ENCODE measurements at places on chromosomes 2 and 18.

GRCh38 chr2:234288974-234289455, 207.9 kb downstream of the ARL4C start:
- DNase-seq = peak; percentile 55

DNA sequence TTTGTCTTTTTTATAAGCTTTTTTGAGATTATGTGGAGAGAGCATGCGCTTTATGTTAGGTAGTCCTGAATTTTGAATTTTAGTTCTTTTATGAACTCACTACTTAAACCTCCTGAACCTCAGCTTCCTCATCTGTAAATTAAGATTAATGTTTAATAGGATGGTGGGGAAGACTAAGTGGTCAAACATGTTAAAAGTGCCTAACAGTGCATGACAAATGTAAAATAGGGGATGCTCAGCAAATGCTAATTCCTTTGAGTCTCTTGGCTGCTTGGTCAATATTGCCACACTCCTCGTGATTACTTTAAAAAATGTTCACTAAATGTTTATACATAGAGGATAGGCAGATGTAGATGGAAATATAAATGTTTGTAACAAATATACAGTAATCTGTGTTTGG, 6.8 kb downstream of the BIRC6 start:
- DNase-seq = no peak

DNA sequence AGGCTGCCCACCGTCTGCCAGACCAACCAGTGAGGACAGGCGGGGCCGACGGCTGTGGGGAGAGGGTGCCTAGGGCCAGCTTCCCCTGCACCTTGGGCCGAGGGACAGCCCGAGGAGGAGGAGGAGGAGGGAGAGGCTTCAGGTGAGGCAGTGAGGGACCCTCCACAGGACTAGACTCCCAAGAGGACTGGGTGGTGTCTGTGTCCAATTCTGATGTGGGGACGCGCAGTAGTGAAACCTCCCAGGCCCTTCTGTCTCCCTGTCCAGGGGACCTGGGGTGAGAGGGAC, 19.8 kb upstream of the ASB1 start:
- no peak for DNase-seq

- no peak for DNase-seq
These were observed 125.4 kb downstream of the NEDD4L start for GRCh38 chr18:58169472-58169871.

GRCh38 chr2:143632751-143633374, 503.6 kb downstream of the ARHGAP15 start:
- DNase-seq = no peak

GRCh38 chr2:187686416-187687024, 132.3 kb upstream of the TFPI start:
- no peak for DNase-seq

GRCh38 chr2:126946318-126947102, 47.8 kb downstream of the TEX51 start:
- no peak for DNase-seq

- no peak for DNase-seq
These were observed 54.0 kb upstream of the GPR45 start for GRCh38 chr2:105187531-105187930.

DNA sequence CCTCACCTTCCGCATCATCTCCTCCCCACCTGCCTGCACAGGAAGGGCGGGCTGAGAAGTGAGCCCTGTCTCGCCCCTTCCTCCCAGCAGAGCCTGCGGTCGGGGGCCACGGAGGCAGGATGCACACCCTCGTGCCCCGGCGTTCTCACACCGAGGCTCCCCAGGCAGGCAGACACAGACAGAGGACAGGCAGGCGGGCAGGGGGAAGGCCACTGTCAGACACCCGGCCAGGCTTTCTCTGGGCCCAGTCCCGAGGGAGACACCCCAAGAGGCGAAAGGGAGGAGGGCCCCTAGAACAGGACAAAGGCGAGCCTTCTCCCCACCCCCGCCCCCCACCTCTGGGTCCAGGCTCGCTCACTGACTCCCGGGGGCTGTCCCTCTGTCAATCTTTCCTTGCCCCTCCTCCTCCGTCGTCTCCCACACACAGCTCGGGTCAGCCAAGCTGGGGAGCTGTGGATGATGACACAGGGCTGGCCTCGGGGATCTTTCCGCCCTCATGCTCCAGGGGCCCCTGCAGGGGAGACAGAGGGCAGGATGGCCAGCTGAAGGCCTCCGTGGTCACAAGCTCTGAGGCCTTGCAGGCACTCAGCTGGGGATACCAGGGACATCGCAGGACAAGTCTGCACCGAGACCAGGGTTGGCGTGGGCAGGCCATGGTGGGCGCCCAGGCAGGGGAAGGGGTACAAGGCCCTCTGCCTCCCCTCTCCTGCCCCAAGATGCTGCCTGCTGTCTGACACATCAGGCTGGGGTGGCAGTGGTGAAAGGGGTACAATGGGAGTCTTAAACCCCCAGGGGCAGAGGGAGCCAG, 24.9 kb downstream of the BIN1 start:
- no peak for DNase-seq

- DNase-seq = no peak
These were observed 76.9 kb downstream of the INPP5D start for GRCh38 chr2:233137040-233137439.

DNA sequence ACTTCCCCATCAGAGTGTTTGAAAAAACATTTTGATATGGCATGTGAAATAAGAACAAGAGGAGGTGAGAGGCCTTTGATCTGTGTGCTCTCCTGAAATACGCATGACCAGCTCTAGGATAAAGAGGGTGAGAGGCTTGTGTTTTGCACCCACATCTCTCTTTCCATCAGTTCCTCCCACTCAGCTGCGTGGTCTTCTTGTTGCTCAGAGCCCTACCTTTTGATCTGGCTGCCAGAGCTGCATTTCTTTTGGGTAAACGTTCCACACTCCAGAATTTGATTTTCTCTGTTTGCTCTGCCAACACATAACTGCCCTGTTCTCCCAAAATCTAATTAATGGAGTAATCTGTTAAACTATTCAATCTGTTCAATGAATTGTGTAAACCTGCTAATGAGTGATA, 72.0 kb upstream of the FN1 start:
- DNase-seq = no peak

- no peak for DNase-seq
These were observed 390.9 kb upstream of the CDH19 start for GRCh38 chr18:66994790-66995189.

DNA sequence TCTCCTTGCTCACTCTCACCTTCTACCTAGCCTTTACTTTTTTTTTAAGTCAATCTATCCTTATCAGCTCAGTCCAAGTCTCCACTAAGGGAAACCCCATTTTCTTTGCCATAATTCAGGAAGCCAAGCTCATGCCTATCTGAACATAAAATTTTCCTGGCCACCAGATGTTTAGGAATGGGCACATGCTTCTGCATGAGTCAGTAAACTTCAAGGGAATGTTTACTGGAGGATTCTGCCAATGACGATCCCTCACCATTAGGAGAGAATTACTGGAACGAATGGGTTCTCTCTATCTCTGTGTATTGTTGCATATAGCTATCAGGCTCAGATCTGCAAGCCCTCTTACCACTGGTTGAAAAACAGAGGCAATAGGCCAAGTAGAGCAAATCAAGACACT, 731.7 kb upstream of the ZNF804A start:
- DNase-seq = no peak

DNA sequence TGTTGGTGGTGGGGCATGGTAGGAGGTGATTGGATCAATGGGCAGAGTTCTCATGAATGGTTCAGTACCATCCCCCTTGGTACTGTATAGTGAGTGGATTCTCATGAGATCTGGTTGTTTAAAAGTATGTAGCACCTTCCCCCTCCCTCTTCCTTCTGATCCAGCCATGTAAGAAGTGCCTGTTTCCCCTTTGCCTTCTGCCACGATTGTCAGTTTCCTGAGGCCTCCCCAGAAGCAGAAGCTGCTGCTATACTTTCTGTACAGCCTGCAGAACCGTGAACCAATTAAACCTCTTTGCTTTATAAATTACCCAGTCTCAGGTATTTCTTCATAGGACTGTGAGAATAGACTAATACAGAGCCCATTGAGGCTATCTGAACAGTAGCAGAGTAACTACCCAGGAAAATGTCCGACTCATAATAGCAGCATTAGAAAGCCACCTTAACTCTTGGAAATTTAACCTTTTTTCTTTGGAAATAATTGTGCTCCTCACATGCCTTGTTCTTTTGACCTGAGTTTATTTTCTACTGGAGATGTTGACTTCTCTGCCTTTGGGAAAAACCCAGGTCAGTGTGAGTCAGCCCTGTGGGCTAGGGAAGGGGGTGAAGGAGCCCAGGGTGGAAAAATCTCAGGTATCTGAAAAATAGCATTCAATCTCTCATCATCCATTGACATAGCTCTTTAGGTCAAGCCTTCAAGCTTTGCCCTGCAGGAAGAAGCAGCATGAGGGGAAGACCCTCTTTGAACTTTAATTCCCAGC, 18.1 kb downstream of the CYP1B1 start:
- DNase-seq = no peak

DNA sequence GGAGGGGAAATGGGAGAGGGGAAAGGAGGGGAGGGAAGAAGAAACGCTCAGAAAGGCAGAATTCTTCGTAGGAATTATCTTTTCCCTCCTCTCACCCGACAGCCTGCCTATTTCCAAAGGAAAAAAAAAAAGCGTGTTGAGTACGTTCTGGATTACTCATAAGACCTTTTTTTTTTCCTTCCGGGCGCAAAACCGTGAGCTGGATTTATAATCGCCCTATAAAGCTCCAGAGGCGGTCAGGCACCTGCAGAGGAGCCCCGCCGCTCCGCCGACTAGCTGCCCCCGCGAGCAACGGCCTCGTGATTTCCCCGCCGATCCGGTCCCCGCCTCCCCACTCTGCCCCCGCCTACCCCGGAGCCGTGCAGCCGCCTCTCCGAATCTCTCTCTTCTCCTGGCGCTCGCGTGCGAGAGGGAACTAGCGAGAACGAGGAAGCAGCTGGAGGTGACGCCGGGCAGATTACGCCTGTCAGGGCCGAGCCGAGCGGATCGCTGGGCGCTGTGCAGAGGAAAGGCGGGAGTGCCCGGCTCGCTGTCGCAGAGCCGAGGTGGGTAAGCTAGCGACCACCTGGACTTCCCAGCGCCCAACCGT, at the start of gene GAD1:
GAD1 (plus strand) TSS at position 384 of the 589 bp plus-strand sequence. CDS start 1,705 bp downstream, outside the sequence.
- peak; percentile 71 for DNase-seq

GRCh38 chr2:158995677-158996049, 27.2 kb downstream of the TANC1 start:
- no peak for DNase-seq

DNA sequence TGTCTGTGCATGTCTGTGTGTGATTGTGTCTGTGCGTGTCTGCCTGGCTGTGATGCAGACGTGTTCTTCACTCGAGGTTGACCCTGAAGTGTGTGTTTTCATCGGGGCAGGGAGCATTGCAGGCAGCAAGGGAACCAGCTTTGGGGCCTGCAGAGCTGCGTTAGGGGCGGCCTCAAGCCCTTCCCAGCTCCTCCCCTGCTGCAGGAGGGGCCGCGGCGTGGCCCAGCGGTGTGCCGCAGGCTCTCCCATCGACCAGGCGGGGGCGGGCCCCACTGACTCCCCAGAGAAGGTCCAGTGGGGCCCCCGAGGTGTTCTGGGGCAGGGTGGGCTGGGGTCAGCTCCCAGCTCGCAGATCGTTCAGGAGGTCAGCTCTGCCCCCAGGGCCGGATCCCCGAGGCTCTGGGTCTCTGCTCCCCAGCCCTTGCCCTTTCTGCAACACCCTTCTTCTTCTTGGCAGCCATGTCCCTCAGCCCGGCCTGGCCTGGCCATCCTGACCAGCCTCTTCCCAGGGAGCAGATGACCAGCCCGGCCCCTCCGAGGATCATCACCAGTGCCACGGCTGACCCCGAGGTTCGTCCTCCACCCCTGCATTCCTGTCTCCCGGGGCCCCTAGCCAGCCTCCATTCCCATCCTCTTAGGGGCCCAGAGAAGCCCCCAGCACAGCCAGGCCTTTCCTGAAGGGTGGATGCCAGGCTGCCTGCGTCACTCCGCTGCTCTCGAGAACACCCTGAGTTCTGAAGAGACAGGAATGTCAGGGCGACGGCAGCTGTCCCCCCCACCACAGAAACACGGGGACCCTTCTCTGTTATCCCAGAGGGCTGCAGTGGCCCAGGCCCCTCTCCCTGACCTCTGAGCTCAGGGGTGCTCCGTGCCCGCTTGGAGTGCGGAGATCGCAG, 11.1 kb upstream of the KLHL30 start:
- no peak for DNase-seq

- DNase-seq = no peak
These were observed 1540.8 kb upstream of the PIK3C3 start for GRCh38 chr18:40414155-40414754.

- DNase-seq = no peak
These were observed 252.0 kb downstream of the OSR1 start for GRCh38 chr2:19106376-19106775.

- DNase-seq = no peak
These were observed 1100.2 kb downstream of the CBLN2 start for GRCh38 chr18:71443706-71444480.

- DNase-seq = no peak
These were observed 86.9 kb upstream of the SERPINE2 start for GRCh38 chr2:224126003-224126402.

DNA sequence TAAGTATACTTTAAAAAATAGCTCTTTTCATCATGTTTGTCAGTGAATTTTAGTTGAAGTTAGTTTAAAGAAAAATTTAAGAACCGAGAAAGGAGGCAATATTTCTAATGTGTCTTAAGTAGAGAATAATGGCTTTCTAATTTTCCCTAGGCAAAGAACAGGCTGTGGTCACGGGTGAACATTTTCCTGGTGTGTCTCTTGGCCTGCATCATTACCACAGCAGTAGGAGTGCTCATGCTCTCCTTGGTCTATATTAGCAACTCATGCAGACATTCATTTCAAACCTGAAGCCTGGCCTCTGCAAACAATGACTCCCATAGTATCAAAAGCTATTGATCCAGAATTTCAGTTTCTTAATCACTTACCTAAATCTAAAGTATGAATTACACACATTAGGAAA, 57.4 kb downstream of the C18orf54 start:
- DNase-seq = no peak

DNA sequence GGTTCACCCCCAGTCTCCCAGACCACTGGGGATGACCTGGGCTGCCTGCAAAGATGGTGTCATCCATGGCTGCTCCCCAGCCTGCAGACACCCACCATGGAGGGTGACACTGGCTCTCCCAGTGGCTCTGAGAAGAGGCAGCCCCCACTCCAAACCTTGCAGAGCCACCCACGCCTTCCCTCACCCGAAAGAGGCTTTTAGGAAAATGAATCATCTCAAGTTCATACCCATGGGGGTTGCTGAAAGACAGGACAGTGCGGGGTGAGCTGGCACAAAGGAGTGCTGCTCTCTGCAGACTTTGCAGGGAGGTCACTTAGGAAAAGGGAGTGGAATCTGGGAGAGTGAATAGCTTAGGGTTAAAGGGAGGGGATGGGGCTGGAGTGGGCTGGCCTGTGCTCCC, 36.4 kb downstream of the MPHOSPH10 start:
- no peak for DNase-seq

DNA sequence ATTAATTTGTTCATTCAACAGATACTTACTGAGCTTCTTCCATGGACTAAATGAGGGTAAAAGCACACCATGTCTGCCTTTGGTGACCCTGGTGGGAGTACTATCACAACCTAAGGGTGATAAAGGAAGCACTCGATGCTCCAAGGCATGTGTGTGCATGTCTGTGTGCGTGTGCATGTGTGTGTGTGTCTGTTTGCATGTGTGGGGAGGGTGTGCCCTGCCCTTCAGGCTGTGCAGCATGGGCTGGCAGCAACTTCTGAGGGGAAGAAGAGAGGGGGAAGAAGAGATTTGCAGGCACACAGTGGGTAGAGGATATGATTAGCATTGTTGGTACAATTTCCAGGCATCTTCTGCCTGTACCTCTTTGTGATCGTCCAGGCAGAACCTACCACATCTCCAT, 121.6 kb downstream of the ACOXL start:
- no peak for DNase-seq

- no peak for DNase-seq
These were observed 7.3 kb upstream of the SLC3A1 start for GRCh38 chr2:44267796-44268648.

Measured in D341Med (cell line).